ENCODE measurements at places on chromosomes 2 and 18. TPM values are rescaled to one million over a fixed set of nuclear protein-coding genes. Genes with fewer than 3 reads are reported as not detected.

- H3K27ac ChIP-seq = no peak overlapping the region
- H3K27me3 ChIP-seq = no peaks in the 10 kb centered on the region
- peaks cover 4% of the 10 kb centered on the region for H3K4me1 ChIP-seq
- H3K36me3 ChIP-seq = peaks cover 40% of the 10 kb centered on the region
- H3K4me3 ChIP-seq = no peak overlapping the region
- DNase-seq = no peak
Observed at GRCh38 chr2:159272156-159272555, 14.3 kb downstream of the WDSUB1 start.

- no peak overlapping the region for H3K27ac ChIP-seq
- H3K4me3 ChIP-seq = no peak overlapping the region
- no peaks in the 10 kb centered on the region for H3K36me3 ChIP-seq
- H3K27me3 ChIP-seq = no peaks in the 10 kb centered on the region
Observed at GRCh38 chr2:195489101-195489500, 167.9 kb upstream of the SLC39A10 start.

DNA sequence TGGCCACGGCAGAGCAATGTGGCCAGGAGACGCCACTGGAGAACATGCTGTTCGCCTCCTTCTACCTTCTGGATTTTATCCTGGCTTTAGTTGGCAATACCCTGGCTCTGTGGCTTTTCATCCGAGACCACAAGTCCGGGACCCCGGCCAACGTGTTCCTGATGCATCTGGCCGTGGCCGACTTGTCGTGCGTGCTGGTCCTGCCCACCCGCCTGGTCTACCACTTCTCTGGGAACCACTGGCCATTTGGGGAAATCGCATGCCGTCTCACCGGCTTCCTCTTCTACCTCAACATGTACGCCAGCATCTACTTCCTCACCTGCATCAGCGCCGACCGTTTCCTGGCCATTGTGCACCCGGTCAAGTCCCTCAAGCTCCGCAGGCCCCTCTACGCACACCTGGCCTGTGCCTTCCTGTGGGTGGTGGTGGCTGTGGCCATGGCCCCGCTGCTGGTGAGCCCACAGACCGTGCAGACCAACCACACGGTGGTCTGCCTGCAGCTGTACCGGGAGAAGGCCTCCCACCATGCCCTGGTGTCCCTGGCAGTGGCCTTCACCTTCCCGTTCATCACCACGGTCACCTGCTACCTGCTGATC, 4.9 kb downstream of the GPR17 start:
- H3K27ac ChIP-seq = no peak overlapping the region
- no peaks in the 10 kb centered on the region for H3K27me3 ChIP-seq
- no peak overlapping the region for H3K4me3 ChIP-seq

DNA sequence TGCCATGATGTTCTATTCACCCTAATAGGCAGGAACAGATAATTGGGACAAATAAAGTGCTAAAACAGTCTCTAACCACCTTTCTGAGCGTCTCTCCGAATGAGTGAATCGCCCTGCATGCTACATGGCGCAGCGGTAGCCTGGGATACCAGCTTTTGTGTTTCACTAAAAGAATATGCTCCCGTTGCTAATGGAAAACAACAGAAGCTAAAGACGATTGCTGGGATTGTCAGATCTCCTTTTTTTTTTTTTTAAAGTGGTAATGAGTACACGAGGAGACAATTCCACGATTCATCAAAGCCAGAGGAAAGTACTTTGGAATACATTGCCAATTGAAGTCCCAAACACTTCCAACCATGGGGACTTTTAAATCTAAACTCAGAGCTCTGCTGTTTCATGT, 1815.3 kb upstream of the CELF4 start:
- DNase-seq = no peak
- no peak overlapping the region for H3K4me3 ChIP-seq
- no peaks in the 10 kb centered on the region for H3K36me3 ChIP-seq

- no peaks in the 10 kb centered on the region for H3K4me1 ChIP-seq
- H3K4me3 ChIP-seq = no peak overlapping the region
- DNase-seq = no peak
- no peaks in the 10 kb centered on the region for H3K36me3 ChIP-seq
- H3K27ac ChIP-seq = no peak overlapping the region
Observed at GRCh38 chr2:20525041-20526035, 78.5 kb downstream of the RHOB start.

Gene RAB6C
- polyA plus RNA-seq = not detected

GRCh38 chr18:10453806-10454680, at the start of gene APCDD1:
APCDD1 (plus strand) TSS chr18:10454635; CDS start chr18:10454982, 347 bp downstream.
- H3K4me3 ChIP-seq = peak within 1 kb of the TSS; percentile 26
- no peaks in the 10 kb centered on the region for H3K4me1 ChIP-seq
- H3K36me3 ChIP-seq = no peaks in the 10 kb centered on the region
- no peak for DNase-seq
- no peak within 1 kb of the TSS for H3K27ac ChIP-seq

GRCh38 chr18:37578886-37579513, 13.4 kb upstream of the CELF4 start:
- no peak overlapping the region for H3K4me3 ChIP-seq
- no peak for DNase-seq
- H3K27me3 ChIP-seq = peaks cover 6% of the 10 kb centered on the region
- peaks cover 5% of the 10 kb centered on the region for H3K4me1 ChIP-seq

DNA sequence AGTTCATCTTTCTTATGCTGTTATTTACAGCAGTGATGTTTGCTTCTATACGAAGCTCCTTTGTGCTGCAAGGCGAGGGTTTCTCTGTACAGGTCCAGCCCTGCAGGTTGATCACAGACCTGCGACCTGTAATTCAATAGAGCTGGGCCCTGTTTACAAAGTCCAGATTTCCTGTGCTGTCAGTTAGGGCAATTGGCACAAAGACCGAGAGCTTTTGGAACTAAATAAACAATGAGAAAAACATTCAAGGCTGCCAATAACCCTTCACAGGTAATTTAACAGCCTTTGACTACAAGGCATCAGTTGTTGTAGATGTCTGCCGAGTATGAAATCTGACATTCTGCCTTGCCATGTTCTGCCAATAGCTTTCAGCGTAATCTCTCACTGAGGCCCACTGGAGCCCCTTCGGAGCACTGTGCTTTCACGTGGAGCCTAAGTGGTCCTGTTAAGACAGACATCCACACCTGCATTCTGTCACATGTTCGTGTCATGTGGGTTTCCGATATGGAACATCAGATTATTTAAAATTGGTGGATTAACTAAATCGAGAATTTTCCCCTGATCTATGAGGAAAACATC, 232.5 kb downstream of the PTGR3 start:
- peaks cover 27% of the 10 kb centered on the region for H3K36me3 ChIP-seq
- no peak overlapping the region for H3K4me3 ChIP-seq
- peaks cover 7% of the 10 kb centered on the region for H3K4me1 ChIP-seq
- no peaks in the 10 kb centered on the region for H3K27me3 ChIP-seq
- H3K27ac ChIP-seq = no peak overlapping the region
- no peak for DNase-seq

Gene IL1F10
- not detected for polyA plus RNA-seq

Gene IL36G
- not detected for polyA plus RNA-seq

Data from naive thymus-derived CD8-positive, alpha-beta T cell (primary cell).